Choroid plexus epithelial cell (primary cell): ENCODE measurements at places on chromosomes 7 and 10.
A peak's percentile ranks its signal among the peaks of the same experiment; 100 is the strongest.

DNA sequence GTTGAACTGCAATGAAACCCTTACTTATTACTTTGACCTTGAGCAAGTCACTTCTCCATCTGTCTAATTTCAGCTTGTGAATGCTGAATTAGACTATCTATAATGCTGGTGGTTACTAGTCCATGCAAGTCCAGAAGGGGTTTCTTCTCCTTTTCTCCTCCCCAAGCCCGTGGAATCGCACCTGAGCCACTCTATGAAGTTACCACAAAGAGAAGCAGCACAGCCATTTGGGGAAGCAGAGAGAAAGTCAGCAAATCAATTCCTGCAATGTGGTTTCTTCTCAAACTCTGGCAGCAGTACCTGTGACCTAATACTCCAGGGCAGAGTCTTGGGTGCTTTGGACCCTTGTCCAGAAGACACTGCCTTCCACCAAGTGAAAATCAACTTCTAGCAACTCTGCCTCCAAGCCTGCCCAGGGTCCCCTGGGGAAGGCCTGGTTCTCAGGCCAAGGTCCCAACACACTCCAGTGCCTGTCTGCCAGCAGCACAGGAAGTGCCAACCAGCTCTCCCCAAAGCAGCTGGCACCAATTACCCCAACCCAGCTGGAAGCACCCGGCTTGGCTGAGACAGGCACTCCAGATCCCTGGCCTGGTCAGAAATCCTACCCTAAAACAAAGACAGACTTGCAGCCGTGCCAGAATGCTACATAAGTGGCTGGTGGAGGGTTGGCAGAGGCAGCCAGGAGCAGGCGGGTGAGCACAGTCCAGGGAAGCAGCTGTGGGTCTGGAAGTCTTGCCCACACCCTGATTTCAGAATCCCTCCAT lies 200.3 kb downstream of the LSM5 start:
- no peak for DNase-seq

GRCh38 chr7:142357953-142358520 lies 100.2 kb upstream of the PRSS58 start:
- peak; percentile 91 for DNase-seq

DNA sequence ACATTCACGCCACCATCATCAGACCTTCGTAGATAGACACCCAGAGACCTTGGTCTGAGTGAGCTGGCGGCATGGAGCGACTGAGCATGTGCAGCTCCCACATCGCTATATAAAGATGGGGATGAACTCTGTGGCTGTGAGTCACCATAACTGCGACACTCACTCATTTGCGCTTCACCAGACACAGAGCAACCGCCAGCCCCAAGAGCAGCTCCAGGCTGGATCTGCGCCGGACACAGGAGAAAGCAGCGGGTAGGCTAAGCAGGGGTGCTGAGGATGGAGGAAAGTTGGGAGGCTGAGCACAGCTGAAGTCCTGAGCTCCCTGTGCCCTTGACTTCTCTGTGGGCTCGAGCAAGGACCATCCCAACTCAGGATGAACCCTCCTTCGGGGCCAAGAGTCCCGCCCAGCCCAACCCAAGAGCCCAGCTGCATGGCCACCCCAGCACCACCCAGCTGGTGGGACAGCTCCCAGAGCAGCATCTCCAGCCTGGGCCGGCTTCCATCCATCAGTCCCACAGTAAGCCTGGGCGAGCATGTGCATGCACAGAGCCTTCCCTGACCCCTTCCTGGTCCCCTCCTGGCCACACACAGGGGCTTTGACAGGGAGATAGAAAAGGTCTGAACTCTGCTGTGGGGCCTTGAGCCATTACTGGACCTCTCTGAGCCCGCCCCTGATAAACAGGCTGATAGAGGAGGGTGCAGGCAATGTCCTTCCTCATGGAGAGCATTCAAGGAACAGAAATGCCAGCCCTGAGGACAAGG lies at the start of gene OPN4:
OPN4 (plus strand) TSS at position 137 of the 762 bp plus-strand sequence; CDS start at position 374, 237 bp downstream.
- no peak for DNase-seq

GRCh38 chr7:136698231-136698630 lies 170.2 kb upstream of the CHRM2 start:
- no peak for DNase-seq
